ENCODE measurements at places on chromosomes 7 and 10. TPM values are rescaled to one million over a fixed set of nuclear protein-coding genes. Genes with fewer than 3 reads are reported as not detected.

DNA sequence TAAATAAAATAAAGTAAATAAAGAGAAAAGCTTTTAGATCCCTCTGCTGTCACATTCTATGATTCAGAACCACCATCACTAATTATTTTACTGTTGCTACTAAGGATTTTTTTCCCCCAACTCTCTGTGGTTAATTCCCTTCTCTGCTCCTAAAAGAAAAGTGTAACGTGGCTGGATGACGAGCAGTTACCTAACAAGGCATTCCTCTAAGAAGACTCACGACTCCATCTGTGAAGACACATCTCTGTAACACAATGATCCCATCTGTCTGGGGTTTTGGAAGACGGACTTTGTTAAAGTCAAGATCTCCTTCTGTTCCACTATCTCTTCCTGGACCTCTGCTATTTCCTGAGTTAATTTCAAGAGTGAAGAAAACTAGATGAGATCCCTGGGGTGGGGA lies 179.9 kb downstream of the SFMBT2 start:
- peak; percentile 5 for DNase-seq

DNA sequence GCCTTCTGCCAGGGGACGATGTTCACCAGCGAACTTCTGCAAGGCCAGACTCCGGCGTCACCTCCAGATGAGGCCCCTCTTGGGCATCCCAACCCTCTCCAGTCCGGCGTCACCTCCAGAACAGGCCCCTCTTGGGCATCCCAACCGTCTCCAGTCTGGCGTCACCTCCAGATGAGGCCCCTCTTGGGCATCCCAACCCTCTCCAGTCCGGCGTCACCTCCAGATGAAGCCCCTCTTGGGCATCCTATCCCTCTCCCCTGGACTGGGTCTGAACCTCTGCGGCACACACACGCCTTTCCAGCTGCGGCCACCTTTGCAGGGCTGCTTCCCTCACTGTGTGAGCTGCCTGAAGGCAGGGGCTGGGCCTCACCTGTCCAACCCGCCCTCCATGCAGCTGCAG lies 241.5 kb downstream of the ELFN1 start:
- DNase-seq: no peak

PDE1C gene
- total RNA-seq: 35.8 TPM

- peak; percentile 44 for DNase-seq
These were observed 788 bp downstream of the AKAP9 start for GRCh38 chr7:91941450-91941849.

DNA sequence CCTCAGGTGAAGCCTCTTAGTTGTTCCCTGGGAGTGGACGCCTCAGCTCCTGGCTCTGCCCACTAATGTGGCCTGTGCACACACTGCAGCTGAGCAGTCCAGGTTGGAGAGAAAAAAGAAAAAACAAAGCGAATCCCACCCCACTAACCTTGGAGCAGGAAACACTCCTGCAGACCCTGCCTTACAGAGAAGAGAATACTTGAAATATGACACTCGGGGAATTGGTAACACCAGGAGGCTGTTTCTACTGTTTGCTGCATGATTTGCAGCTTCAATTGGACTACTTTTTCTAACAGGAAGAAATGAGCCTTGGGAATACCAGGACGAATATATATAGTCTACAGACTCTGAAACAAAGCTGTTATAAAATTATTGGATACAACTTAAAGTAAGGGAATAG lies 22.2 kb downstream of the CDHR3 start:
- no peak for DNase-seq
